A673 (cell line): ENCODE measurements at places on chromosomes 7 and 10.

- peak; percentile 88 for DNase-seq
Observed at GRCh38 chr7:108525327-108525984, 479 bp downstream of the PNPLA8 start.

GRCh38 chr7:129162732-129163131 lies 18.2 kb downstream of the TSPAN33 start:
- DNase-seq: no peak

DNA sequence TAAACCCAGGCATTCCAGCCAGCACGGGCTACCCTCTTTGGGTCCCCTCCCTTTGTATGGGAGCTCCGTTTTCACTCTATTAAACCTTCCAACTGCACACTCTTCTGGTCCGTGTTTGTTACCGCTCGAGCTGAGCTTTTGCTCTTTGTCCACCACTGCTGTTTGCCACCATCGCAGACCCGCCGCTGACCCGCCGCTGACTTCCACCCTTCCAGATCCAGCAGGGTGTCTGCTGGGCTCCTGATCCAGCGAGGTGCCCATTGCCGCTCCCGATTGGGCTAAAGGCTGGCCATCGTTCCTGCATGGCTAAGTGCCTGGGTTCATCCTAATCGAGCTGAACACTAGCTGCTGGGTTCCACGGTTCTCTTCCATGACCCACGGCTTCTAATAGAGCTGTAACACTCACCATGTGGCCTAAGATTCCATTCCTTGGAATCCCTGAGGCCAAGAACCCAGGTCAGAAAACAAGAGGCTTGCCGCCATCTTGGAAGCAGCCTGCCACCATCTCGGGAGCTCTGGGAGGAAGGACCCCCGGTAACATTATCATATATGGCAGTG lies 14.5 kb downstream of the ZNF277 start:
- no peak for DNase-seq

- DNase-seq: no peak
Observed at GRCh38 chr10:81603106-81603620, 271.8 kb upstream of the NRG3 start.

GRCh38 chr10:72126184-72126871 lies 38.0 kb upstream of the SPOCK2 start:
- peak; percentile 63 for DNase-seq

DNA sequence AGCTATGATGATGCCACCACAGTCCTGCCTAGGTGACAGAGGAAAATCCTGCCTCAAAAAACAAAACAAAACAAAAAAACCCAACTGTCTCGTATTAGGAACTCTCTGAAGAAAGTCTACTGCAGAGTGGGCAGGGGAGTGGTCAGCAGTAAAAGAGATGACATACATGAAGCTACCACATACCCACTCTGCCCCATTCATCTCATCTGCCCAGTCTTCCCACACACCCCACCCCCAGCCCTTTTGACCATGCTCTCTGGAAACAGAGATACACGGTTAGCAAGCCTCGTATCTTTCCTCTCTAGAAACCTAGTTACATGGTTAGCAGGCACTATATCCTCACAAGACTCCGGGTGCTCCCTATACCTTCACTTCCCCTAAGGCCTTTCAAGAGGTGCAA lies 8.3 kb downstream of the SLC37A3 start:
- no peak for DNase-seq

DNA sequence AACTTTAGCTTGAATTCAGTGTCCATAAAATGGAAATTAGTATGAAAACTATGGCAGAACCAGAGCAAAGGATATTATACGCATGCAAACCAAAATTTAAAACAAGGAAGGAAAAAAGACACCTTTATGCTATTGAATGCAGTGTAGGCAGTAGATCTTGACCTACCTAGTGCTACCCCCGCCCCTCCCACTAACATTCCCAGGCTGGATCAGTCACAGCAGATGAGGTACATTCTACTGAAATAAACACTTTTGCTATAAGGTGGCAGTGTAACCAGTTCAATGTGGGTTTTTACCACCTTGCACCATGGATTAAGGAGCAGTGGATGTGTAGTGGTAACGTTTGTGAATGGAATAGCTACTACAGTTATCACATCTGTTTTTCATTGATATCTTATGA lies 27.9 kb downstream of the SRI start:
- DNase-seq: no peak

- DNase-seq: no peak
Observed at GRCh38 chr7:14859267-14859666, 43.3 kb downstream of the DGKB start.

- DNase-seq: no peak
Observed at GRCh38 chr10:46096446-46096845, 50.4 kb upstream of the MSMB start.

DNA sequence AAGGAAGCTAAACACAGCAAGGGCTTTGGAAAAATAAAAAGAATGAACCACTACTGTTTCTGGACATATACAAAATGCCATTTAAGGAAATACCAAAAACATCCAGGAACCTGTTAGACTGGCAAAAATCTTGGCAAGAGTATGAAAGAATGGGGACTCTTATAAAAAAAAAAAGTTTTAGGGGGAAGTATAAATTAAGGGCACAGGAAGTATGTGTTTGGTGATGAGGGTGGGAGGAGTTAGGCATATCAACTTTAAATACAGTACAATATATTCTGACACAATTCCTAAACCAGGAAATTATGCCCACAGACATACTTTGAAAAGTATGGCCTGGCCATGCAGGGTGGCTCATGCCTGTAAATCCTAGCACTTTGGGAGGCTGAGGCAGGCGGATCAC lies 74.2 kb downstream of the WAPL start:
- no peak for DNase-seq

DNA sequence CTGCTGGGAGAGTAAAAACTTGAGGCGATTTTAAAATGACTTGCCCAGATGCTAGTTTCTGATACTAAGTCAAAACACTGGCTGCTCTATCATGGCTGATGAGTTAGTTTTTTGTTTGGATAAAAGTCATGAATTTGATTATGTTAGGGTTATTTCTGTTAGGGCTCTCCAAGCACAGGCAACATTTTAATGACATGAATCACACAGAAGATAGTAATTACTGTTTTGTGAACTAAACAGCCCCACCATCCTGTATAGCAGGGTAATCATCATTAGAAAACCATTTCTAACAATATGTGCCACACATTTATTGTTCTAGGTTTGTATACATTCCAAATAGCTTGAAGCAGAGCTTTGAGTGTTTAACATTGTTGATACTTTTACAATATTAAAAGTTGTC lies 750.3 kb downstream of the ANKRD7 start:
- DNase-seq: no peak

DNA sequence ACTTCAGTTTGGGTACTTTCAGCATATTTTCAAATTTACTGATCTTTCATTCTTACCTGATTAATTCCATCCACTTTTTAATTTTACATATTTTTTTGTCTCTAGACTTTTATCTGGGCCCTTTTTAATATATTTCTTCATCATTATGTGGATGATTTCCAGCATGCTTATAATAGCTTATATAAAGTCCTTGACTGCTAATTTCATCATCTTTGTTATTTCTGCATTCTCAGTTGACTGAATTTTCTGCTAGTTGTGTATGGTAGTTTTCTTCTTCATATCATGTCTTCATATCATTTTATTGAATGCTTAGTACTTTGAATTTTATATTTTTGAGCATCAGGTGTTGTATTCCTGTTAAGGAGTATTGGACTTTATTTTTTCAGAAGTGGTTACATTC lies 39.6 kb downstream of the STAM start:
- DNase-seq: no peak

DNA sequence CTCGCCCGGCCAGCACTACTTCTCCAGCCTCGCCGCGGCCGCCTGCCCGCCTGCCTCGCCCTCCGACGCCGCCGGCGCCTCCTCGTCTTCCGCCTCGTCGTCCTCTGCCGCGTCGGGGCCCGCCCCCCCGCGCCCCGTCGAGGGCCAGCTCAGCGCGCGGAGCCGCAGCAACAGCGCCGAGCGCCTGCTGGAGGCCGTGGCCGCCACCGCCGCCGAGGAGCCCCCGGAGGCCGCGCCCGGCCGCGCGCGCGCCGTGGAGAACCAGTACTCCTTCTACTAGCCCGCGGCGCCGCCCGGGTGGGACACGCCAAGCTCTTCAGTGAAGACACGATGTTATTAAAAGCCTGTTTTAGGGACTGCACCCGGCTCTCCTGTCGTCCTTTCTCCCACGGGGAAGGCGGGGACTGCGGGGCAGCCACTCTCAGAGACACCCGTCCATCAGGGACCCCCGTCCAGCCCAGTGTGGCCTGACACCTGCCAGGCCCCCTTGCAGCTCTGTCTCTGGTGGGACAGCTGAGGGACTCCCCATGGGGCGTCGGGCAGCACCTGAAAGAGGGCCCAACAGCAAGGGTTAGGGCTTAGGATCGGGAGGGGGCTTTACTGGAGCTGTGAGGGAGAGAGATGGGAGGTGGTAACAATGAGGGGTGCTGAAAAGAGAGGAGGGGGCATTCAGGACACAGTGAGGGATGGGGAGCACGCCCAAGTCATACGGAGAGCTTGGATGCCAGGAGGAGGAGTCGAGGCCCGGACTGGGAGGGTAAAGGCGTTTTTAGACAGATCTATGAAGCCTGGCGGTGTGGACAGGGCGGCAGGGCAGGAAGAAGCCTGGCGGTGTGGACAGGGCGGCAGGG lies 34.7 kb downstream of the SPDYE6 start:
- DNase-seq: no peak

- no peak for DNase-seq
Observed at GRCh38 chr10:63210611-63211196, 77.6 kb downstream of the NRBF2 start.

DNA sequence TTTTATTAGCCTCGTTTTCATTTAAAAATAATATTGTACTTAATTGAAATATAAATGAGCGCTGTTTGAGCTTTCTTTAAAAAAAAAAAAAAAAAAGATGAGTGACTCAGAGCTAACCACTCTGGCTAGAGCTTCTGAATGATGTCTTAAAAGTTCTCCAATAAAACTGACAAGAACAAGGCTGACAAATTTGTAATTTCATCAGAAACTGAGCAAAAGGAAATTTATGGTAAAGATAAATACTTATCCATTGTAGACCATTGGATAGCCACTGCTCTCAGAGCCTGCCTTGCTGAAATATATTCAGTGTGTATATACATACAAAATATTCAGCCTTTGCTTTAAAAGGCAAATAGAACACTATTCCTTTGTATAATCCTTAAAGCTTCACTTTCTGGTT lies 91.2 kb upstream of the OIT3 start:
- DNase-seq: no peak

GRCh38 chr7:113161050-113161449 lies 42.7 kb upstream of the SMIM30 start:
- DNase-seq: no peak

GRCh38 chr10:94571081-94571480 lies 25.5 kb downstream of the HELLS start:
- DNase-seq: no peak

DNA sequence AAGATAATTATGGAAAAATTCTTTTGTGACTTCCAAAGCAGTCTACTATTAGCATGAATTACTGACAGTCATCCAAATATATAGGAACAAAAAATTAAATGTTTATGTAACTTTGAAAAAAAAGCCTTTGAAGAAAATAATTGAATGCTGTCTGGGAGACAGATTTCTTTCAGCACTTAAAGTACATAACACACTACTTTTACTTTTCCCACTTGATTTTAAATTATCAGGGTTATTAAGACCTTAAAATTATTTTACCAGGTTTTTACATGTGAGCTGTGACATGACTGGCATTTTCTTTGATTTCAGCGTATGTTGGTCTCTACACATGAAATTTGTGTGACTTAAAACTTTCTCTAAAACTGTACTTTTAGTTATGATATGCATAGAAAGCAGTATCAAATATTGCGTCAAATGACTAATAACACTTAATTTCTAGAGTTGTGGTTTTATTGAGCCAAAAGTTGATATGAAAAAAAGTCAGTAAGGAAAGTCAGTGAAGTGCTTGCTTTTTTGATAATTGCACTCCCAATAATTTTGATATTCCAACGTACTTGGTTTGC lies 3.1 kb downstream of the PTEN start:
- no peak for DNase-seq

DNA sequence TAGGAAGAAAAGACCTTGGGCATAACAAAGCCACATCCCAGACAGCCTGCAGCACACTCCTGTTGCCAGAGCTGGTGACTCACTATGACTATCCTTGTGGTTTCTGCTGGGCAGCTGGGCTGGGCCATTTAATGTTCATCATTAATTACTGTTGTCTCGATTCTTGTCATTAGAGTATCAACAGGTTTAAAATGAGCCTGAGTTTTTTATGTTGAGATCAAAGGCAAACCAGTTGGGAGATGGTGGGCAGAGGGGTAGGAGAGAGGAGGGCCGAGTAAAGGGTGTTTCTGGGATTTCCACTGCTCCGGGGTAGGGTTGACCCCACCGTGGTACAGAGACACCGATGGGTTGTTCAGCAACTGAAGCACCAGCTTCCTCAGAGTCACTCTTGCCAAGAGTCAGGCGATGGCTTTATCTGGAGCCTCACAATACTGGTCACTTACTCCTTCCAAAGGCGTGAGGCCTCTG lies 128.7 kb upstream of the LYZL1 start:
- no peak for DNase-seq

GRCh38 chr10:26879744-26880143 lies 19.0 kb upstream of the ABI1 start:
- DNase-seq: peak; percentile 10

DNA sequence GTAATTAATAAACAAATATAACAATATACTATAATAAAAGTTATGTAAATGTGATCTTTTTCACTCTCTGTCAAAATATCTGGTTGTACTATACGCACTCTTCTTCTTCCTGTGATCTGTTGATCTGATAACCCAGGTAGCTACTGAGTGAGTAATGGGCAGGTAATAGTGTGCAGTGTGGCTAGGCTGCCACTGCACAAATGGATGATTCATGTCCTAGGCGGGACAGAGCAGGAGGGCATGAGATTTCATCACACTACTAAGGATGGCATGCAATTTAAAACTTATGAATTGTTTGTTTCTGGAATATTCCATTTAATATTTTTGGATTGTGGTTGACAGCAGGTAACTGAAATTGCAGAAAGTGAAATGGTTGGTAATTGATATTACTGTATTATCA lies 44.5 kb downstream of the TAS2R16 start:
- DNase-seq: no peak

- DNase-seq: peak; percentile 39
Observed at GRCh38 chr7:82600531-82600930, 157.0 kb upstream of the CACNA2D1 start.

- DNase-seq: no peak
Observed at GRCh38 chr10:126350216-126350992, 37.9 kb downstream of the ADAM12 start.

GRCh38 chr7:40680657-40681056 lies 545.9 kb downstream of the SUGCT start:
- peak; percentile 69 for DNase-seq

- DNase-seq: no peak
Observed at GRCh38 chr10:132068431-132069121, 2.8 kb downstream of the JAKMIP3 start.
